ENCODE measurements at places on chromosomes 6 and 20.

- DNase-seq = no peak
Observed at GRCh38 chr20:14947946-14948345, 610.5 kb upstream of the FLRT3 start.

DNA sequence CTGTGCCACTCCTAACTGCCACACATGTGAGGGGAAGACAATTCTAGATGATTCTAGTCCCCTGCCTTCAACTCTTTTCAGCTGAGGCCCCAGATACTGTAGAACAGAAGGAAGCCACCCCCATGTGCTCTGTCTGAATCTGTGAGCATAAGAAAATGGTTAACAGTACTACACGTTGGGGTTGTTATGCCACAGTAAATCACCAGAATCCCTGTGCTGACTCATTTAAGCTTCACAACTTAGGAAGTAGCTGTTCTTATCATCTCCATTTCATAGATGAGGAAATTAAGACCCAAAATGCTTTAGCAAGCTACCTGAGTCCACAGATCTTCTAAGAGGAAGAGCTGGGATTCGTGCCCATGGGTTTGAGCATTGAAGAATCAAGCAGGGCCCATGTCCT, 27.4 kb upstream of the SCRT2 start:
- DNase-seq = no peak

- DNase-seq = peak; percentile 70
Observed at GRCh38 chr20:56974499-56975250, 291.8 kb downstream of the BMP7 start.

DNA sequence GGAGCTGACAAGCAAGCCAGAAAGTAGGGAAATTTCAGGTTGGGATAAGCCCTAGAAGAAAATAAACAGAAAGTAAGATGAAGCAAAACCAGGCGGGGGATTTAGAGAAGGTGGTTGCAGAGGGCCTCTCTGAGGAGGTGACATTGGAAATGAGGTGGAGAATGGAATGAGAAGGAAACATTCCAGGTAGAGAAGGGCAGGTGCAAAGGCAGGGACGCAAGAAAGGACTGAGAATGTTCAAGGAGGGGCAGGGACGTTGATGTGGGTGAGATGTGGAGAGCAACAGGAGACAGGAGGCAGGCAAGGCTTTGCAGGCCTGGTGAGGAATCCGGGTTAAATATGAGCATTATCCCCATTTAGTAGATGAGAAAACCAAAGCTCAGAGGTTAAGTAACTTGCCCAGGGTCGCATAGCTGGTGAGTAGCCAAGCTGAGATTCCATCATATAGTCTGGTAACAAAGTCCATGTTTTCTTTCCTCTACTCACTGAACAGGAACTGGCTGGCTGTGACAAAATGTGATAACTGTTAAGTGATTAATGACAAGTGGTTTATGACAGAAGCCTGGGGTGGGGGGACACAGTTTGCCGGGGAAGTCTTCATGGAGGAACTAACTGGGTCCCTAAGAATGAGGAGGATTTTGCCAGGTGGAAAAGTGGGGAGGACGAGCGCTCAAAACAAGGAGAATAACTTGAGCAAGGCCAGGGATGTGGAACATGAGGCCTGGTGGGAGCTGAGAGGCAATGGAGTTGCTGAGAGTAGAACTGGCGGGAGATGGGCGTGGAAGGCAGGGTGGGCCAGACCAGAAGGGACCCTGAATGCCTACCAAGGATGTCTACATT, 32.6 kb downstream of the MRPL14 start:
- no peak for DNase-seq

DNA sequence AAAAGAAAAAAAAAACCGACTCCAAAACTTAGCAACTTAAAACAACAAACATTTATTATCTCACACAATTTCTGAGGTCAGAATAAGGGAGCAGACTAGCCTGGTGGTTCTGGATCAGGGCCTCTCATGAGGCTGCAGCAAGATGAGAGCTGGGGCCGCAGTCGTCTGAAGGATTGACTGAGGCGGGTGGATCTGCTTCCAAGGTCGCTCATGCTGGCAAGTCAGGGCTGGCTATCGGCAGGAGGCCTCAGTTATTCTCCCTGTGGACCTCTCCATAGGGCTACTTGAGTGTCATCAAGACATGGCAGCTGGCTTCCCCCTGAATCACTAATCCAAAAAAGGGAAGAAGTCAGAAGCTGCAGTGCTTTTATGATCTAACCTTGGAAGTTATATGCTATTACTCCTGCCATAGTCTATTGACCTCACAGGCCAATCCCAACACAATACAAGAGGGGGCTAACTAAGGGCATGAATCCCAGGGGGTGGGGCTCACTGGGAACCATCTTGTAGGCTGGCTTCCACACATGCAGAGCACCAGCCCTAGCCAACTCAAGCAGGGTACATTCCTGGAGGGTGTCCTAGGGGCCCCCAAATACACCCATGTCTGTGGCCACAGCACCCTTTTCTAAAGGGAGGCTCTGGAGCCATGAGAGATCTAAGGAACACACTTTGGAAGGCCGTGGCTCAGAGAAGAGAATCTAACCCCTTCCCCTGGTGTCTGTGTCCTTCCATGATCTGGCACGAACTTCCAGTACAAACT, 11.3 kb downstream of the EBF4 start:
- DNase-seq = no peak

DNA sequence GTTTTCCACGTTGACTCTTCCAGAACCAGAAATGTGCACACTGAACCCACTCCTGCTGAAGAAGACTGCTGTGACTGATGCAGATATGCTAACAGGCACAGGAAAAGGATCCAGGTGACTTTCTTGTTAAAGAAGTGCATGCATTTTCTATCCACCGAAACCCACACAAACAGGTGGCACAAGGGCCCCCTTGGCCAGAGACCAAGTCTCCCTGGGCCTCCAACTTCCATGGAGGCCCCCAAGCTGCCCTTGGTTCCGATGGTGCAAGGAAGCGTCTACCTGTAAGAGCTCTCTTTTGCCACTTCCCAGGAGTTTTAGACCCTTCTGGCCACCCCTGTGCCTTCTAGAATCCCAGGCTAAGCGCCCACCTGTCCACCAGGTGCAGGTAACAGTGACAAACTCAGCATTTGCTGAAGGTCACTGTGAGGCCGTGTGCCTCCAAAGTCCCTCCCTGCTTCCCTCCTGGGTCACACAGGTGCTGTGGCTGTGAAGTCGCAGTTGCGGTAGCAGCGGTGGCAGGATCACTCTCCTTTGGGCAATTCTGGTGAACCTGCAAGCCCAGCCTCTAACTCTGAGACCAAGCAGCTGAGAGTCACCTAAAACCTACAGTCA, 134.8 kb downstream of the PXDC1 start:
- DNase-seq = no peak

DNA sequence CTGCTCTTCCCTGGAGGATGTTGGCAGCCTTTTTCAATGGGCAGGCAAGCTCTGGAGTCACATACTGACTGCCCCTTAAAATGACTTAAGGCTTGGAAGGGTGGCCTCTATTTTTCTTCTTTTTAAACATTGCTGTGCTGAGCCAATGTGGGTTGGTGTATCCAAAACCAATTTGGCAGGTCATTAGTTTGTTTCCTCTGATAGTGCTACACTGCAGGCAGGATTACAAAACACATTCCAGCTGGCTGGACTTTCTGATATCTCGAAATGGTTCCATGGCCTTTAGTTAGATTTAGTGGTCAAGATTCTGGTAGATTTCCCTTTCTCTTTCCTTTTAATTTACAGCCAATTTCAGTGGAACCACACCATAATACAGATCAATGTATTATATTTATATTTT, 28.1 kb upstream of the BMP2 start:
- DNase-seq = no peak

DNA sequence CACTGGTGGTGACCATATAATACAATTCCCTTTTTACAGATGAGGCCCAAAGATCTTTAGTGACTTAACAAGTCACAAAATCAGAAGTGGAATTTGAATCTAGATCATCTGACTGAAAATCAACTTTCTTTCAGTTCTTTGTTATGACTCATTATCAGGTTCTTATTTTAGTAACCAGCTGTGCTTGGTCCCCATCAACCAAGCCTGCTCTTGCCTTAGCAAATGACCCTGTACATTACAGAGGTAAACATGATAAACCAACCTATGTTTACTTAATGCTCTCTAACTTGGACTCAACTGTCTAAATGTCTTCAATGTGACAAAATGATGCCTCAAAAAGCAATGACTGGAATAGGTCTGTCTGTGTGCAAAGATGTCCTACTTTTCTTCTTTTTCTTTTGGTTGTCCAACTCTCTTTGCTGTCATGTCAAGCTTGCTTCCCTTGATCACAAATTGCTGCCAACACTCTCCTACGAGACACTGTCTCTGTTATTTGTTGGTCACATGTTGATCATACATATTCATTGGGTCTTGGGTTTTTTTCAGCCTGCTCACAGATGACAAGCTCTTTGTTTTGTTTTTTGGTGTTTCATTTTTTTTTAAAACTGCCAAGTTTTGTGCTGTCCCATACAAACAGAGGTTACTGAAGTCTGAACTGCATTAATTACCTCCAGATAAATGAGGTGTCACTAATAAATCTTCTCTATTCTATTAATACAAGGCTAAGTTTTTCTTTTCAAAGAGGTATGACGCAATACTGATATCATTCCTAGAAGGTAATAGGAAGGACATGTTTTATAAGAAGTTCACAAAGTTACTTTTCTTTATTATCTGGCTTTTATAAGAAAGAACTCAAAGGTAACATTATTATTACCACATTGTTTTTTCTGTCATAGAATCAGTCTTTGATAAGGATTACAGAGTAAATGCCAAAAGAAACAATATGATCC, 62.2 kb upstream of the PLN start:
- DNase-seq = no peak

DNA sequence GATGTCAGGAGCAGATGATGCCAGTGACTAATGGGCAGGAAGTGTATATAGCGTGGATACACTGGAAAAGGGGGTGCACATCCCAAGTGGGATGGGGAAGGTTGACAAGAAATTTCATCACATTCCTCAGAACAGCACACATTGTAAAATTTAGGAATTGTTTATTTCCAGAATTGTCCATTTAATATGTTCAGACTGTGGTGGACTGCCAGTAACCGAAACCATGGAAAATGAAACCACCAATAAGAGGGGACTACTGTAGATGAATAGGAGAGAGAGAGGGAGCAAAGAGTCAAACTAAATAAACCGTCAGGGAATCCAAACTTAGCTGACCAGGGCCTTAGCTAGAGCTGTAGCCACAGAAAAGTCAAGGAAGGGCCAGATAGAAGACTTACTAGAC, 164.4 kb upstream of the PRDM1 start:
- DNase-seq = no peak

DNA sequence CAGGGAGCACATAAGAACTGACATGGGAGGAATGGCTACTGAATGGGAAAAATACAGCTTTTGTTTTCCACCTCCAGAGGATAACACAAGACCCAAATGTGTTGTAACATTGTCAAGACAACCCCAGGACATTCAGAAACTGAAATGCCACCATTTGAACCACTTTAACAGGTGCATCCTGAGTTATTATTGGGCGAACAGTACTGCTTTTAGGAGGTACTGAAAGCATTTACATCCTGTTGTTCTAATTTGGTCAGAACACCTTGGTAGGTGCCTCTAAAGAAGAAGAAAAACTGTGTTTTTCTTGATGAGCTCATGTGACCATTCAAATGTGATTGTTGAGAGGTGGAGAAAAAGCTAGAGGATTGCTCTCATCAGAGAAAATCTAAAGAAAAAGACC, 6.4 kb upstream of the TXNDC5 start:
- no peak for DNase-seq

DNA sequence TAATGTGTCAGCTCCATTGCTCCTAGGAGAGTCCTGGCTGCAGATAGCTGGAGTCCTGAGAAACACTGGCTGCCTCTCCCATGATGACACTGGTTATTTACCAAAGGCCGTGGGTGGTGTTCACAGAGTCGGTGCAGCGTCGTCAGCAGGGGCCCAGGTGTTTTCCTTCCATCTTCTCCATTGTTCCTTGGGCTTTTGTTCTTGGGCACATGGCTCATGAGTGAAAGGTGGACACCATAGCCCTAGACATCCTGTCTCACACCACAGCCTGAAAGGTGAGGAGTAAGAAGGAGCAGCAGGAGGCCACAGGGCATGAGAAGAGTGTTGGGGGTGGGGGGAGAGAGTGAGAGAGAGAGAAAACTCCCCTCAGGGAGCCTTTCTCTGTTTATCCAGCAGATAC, 9.1 kb downstream of the CST5 start:
- DNase-seq = no peak

GRCh38 chr20:11891776-11892545, 25.7 kb upstream of the BTBD3 start:
- DNase-seq = peak; percentile 74

DNA sequence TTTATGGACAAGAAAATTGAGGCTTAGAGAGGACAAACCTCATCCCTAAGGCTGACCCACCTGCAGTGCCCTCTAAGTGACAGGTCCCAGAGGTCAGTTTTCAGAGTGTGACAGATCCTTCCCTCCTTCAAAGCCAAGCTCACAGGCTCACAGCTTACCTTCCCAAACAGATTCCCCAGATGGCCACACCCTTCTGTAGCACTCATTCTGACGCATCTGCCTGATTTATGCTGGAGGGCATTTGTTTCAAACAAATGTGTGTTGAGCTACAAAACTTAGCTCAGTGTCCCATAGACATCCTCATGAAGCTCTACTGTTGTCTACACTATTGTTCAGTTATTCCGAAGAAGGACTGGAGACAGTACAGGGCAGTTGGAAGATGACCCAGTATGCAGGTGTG, 60.6 kb upstream of the RIN2 start:
- DNase-seq = no peak

GRCh38 chr6:110517601-110518281, 41.3 kb upstream of the SLC22A16 start:
- DNase-seq = no peak

DNA sequence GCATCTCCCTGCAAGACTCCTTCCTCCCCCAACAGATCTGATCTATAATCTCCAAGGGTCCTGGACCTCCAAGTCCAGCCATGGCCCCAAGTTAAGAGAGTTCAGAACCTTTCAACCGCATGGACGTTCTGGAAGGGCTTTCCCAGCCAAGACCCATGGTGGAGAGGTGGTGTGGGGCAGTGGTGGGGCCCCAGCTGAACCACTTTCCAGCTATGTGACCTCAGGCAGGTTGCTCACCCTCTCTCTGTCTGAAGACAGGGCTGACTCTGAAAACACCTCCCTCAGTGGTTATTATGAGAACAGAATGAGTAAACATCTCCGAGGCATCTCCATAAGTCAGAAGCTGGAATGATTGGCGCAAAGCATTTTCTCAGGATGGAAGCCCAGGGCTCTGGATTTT, 887 bp downstream of the CLPS start:
- no peak for DNase-seq

GRCh38 chr6:125821825-125822281, 31.1 kb downstream of the NCOA7 start:
- no peak for DNase-seq

- no peak for DNase-seq
Observed at GRCh38 chr6:14276071-14276470, 158.5 kb downstream of the CD83 start.

DNA sequence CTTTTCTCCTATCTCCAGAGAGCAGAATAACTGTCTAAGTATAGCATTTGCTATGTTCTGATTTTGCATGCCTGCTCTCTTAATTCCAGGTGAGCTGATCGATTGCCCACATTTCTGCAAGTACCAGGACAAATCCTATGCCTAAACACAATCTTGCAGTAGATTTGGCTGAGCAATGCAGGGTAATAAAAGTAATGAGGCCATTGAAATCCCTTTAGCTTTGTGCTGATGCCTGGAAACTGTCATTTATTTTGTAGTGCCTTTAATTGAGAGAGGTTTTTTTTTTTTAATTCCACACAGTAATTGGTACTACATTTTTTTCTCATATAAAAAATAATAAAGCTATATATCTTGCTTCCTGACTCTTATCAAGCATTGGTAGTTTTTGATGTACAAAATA, 252.3 kb downstream of the NKAIN2 start:
- DNase-seq = no peak

- no peak for DNase-seq
Observed at GRCh38 chr6:169292338-169293124, 38.9 kb upstream of the THBS2 start.
